Fibroblast of the conjunctiva (primary cell): ENCODE measurements at places on chromosomes 16 and 17.

- no peak for DNase-seq
Measured at GRCh38 chr17:27529230-27529796, 73.1 kb downstream of the KSR1 start.

DNA sequence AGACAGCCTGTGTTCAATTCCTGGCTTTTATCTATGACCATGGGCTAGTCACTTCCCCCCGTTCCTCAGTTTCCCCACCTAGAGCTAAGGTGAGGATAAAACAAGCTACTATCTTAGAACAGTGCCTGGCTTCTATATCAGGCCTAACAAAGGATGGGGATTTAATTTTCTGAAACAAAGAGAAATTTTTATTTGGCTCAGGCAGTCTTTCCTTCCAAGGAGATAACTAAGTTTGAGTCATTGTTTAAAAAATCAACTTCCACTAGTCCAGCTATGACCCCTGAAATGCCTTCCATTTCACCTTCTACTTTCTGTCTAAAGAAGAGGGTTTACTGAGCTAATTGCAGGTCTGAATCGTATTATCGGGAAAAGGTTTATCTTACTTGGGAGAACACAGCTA, 99.0 kb downstream of the CMIP start:
- no peak for DNase-seq

- no peak for DNase-seq
Measured at GRCh38 chr16:75908331-75909117, 182.2 kb upstream of the CPHXL start.

GRCh38 chr17:77836557-77837041, 121.9 kb upstream of the TNRC6C start:
- peak; percentile 10 for DNase-seq

DNA sequence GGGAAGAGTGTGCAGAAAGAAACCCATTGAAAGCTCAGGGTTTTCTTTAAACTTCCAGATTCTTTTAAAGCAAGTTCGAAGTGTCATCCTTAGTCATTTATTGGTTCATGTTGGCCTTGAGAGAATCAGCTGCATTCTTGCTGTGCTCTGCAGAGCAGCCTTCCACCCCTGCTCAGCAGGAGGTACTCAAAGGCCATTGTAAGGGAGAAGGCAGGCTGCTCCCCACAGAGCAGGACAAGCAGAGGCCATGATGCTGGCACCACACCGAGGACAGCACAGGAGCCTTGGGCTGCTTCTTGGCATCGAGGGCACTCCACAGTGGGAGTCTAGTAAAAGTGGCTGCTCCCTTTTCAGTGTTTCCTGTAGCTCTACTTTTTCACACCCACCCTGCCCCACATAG, 29.6 kb downstream of the NMT1 start:
- DNase-seq: no peak

- DNase-seq: no peak
Measured at GRCh38 chr16:12628536-12628935, 175.2 kb downstream of the CPPED1 start.

GRCh38 chr16:1213231-1213630, 11.8 kb downstream of the TPSG1 start:
- no peak for DNase-seq

- no peak for DNase-seq
Measured at GRCh38 chr16:50001144-50001543, 23.9 kb upstream of the CNEP1R1 start.

GRCh38 chr17:2421315-2422147, 20.7 kb upstream of the MNT start:
- DNase-seq: no peak

DNA sequence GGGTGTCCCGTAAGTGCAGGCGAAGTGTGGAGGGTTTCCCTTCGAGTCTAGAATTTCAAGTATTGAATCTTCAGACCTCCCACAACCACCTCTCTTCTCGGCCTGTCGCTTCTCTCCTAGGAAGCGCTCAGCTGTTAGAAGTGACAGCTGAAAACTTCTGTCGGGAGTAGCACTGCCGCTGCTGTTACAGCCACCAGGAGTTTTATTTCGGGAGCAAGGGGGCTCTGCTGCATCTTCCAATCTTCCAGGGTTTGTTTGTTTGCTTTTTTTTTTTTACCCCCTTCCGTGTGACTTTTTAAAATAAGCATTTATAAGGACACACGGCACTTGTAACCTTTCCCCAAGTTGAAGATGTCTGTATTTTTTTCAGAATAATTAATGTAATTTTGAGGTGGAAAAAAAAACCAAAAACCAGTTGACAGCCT, 767 bp downstream of the RPS6KB1 start:
- DNase-seq: no peak

GRCh38 chr16:66520406-66521170, 29.3 kb downstream of the TK2 start:
- DNase-seq: no peak

DNA sequence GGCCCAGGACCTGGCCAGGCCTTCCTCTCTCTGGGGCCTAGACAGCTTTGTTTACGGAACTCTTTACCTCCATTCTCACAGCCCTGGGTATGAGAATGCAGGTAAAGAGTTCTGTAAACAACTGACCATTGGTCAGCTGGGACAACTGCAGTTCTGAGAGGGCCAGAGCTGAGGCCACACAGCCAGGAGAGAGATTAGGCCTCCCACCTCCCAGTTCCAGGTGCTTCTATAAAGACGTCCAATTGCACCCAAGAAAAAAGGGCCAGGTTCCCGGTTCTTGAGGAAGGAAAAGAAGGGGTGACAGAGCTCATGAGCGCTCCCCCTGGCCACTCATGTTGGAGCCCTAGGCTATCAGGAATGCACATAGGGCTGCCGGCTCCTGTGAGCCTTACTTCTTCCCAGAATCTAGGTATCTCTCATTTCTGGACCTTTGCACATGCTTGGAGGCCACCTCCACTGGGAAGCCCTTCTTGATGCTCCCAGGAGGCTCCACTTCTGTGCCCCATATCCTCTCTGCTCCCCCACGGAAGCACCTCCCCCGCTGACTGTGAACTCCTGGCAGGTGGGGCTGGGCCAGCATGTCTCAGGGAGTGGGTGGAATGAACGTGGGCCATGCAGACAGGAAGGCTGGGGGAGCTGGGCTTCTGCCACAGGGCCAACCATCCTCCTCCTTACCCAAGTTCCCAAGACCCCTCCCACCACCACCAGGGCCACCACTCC, 13.1 kb downstream of the CNGB1 start:
- no peak for DNase-seq

- no peak for DNase-seq
Measured at GRCh38 chr17:8062435-8062806, 23.6 kb downstream of the ALOX15B start.

- no peak for DNase-seq
Measured at GRCh38 chr16:180101-180675, at the start of gene HBQ1. Gene HBQ1, plus strand, starts transcription at chr16:180459. Its CDS starts 28 bp downstream, at chr16:180487.

- no peak for DNase-seq
Measured at GRCh38 chr17:19787733-19788357, 39.7 kb upstream of the ALDH3A1 start.

GRCh38 chr17:27158382-27158781, 135.5 kb upstream of the WSB1 start:
- no peak for DNase-seq

DNA sequence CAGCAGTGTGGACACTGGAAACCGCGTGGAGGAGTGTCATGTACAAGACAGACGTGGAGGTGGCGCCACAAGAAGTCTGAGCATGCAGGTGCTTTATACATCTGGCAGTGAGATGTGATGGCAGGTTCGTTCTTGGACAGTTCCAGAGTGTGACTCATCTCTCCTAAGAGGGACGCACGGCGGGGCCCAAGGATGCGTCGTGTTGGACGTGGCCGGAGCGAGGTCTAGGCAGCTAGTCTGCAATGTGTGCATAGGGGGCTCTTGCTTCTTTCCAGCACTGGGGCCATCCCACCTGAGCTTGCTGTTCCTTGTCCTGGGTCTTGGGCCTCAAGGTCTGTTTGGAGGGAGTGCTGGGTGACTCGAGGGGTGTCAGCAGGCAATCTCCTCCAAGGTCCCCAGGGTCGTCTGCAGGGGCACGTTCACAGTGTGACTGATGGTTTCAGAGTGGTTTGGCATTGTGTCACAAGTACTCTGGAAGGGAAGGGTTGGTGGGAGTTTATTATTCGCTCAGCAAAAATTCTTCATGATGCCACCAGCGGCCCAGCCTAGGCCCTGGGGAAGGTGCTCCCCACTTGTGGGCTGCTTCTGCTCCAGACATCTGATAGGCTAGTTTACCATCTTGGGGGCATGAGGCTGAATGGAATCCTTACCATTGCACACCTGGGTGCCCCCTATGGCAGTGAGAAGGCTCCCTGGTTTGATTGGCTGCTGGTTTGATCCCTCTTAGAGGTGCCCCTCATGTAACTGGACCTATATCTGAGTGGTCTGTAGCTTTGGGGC, 22.1 kb downstream of the SPACA3 start:
- DNase-seq: no peak

DNA sequence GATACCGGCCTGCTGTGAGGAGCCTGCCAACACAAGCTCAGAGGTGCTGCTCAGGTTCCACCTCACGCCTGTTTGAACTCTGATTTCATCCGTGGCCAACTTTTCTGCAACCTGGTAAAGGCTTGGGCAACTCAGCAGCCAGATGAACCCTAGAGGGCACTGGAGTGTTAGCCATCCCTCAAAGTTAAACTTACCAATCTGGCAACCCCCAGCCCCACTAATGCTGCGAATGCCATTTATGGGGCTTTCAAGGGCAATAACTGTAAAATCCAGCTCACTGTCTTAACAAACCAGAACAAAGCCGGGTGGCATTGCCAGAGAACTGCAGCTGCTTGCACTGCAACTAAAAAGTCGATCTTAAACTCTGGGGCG, 105.5 kb downstream of the AXIN2 start:
- DNase-seq: no peak

DNA sequence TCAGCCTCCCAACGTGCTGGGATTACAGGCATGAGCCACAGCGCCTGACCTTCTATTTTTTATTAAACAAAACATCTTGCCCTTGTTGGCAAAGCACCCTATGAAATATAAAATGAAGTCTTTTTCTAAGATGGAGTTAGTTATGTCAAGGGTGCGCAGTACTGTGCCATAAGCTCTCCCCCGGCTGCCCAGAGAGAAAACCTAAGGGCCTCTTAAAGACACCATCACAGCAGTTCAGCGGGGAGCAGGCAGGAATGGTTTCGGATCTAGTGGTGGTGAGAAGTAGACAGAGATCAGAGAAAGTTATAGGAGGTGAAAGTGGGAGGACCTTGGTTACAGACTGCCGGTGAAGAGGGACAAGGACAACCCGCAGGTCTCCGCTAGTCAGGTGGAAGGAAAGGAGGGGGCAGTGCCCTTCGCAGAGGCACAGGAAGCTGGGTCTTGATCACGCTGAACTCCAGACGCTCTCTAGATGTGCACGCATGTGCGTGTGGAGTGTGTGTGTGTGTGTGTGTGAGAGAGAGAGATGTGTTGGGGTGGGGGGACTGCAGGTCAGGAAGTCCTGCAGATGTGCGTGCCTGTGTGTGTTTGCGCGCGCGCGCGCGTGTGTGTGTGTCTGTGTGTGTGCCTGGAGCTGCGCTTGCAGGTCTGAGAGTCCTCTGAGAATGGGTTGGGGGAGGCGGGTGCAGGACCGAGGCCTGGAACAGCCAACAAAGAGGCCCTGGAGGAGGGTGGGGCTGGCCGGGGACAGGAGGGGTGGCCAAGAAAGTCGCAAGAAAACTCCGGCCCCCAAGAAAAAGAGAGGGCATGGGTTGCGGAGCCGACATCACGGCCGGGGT, 748 bp upstream of the CMTM3 start:
- DNase-seq: no peak

- DNase-seq: no peak
Measured at GRCh38 chr16:49630783-49631182, 225.1 kb downstream of the ZNF423 start.

GRCh38 chr17:49241692-49242397, 11.3 kb upstream of the PHOSPHO1 start:
- no peak for DNase-seq

GRCh38 chr17:79205688-79206205, 131.1 kb downstream of the ENGASE start:
- DNase-seq: no peak

DNA sequence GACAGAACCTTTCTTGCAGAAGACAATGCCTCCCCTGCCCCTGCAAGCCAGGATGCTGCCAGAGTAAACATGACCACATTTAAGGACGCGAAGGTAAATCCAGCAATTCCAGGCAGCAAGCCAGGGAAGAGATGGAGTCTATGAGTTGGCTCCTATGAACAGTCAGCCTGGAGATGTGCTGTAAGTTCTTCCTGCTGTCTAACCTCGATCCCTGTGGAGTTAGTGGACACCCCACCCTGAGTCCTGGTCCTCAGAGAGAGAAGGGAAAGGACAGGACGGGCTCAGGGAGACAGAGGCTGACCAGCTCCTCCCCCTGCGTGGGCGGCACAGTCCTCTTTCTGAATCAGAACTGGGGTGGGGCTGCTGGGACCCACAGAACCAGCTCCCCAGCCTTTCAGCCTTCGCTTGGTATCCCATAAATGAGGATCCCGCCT, 24.9 kb downstream of the CDC42EP4 start:
- peak; percentile 59 for DNase-seq

DNA sequence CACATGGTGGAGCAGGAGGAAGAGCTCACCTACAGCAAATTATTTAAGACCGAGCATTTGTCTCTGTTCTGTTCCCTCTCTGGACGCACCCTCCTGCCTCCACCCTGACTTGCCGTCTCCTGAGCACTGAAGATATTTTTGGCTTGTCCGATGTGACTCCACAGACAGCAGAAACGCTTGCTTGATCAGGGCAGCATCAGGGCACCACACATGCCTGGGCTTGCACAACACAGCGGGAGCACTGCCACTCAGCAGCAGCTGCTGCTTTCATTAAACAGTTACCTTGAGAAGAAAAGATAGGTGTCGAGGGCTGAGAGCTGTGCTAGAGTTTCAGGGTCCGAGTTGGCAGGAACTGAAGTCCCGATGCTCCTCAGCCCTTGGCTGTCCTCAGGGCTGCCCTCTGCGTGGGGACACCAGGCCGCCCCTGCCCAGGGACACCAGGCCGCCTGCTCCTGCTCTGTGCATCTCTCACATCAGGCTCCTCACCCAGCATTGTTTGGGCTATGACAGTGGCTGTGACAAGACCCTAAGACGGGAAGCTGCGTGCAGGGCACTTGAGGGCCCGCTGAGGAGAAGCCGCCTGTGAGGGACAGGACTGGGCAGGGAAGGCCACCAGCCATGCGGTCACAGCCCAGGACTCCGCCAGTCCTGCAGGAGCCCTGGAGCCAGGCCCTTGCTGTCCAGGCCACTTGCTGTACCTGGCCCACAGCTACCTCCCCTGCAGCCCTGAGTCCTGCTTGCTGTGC, 21.3 kb upstream of the CDH15 start:
- no peak for DNase-seq

DNA sequence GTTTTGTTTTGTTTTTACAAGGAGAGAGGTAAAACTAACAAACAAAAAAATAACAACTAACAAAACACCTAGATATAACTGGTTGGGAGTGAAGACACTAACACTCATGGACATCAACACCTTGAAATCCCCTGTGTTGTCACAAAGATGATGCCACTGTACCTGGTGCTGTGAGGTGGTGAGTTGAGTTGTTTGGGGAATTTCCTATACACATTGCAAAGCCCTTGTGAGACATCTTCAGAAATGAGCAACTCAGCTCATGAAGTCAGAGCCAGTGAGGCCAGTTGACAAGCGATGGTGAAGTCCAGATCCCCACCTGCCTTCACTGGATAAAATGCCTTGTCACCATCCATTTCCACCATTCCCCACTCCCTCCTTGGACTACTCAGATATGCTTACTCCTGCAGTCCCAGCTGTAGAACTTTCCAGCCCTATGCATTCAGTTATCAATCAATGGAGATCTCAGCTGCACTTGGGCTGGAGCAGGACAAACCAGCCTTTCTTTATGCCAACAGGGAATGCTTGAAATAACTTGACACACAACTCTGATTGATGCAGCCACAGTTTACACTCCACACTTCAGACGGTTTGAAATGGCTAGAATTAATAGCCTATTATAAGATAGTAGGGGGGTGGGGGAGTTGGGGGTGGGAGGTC, 22.2 kb downstream of the ANKFN1 start:
- no peak for DNase-seq

- DNase-seq: no peak
Measured at GRCh38 chr17:73205459-73205961, 12.7 kb downstream of the COG1 start.
